Forelimb muscle (tissue), 1 donor: ENCODE measurements at places on chromosomes 5 and 9. TPM values are rescaled to one million over a fixed set of nuclear protein-coding genes. Genes with fewer than 3 reads are reported as not detected.

DNA sequence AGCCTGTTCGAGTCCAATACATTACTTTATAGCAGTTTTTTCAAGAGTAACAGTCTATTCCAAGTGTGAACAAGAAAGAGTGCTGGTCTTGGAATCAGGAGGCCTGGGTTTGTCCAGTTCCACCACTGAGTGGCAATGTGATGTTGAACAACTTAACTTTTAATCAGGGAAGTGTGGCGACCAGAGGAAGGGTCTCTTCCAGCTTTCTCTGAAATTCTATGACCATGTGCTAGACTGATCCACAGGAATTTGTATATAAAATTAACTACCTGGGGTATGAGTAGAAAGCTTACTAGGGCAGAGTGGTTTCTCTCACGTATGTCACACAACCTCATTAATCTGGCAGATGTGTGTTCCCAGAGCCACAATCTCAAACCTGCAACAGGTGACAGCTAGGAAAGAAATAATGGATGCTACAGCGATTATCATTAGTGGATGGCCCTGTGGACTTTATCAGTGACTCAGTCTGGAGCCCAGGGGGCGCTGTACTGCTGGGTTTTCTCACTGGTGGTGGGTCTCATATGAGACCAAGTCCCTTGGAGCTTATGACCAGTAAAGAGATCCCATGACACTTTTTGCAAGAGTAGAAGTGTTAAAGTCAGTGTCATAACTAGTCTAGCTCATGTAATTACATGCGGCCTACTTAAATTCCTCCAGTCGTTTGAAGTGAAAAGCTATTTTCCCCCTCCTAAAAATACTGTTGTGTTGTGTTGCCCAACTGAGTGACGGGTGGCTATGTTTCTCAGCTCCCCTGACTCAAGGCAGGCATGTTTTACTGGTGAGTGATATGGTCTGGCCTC lies 116.5 kb downstream of the GDNF start:
- DNase-seq, result no peak

- DNase-seq, result no peak
Observed at GRCh38 chr9:75873712-75874111, 16.8 kb upstream of the PCSK5 start.

DNA sequence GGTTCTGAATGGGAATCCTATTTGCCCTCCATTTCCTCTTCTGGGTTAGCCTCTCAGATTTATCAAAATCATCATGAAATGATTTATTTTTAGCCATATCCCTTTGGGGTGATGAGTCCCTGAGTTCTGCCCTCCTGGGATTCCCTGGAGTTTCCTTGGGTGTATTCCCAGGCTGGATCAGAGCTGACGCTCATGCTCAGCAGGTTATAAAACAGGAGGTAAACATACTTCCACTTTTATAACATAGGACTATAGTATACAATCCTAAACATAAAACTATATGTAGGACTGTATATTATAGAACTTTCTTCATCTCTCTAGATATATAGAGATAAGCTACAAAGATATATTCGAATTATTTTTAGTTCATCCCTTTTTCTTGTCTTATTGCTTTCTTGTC lies 4.4 kb upstream of the PRRX2 start:
- DNase-seq, result no peak

DNA sequence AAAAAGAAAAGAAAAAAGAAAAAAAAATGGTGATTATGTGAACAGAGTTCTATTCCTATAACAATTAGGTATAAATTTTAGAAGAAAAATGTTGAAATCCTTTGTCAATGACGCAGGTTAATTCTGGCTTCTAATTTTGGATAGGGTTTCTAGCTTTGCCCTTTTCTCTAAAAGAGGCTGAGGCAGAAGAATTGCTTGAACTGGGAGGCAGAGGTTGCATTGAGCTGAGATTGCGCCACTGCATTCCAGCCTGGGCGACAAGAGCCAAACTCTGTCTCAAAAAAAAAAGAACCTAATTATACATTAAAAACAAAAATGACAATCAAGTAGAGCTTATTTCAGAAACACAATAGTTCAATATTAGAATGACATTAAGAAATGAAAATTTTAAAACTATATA lies 2.9 kb downstream of the STXBP1 start:
- no peak for DNase-seq

DNA sequence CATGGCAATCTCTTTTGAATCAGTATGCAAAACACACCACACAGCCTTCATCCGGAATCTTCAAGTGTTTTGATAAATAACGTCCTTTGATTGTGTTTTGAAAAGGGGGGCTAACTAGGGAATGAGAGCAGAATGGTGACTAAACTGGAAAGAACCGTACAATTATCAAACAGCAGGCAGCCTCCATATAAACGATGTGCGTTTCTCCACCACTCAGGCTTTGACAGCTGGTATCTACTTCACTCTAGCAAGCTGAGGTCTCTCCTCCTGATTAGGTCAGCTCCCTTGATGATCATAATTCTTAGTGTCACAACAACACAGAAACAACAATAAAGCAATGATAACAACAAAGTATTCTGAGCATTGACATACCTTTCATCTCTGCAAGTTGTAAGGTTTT lies 465.9 kb downstream of the TUSC1 start:
- DNase-seq, result no peak

GRCh38 chr9:27888661-27889295 lies 315.5 kb upstream of the C9orf72 start:
- no peak for DNase-seq

DNA sequence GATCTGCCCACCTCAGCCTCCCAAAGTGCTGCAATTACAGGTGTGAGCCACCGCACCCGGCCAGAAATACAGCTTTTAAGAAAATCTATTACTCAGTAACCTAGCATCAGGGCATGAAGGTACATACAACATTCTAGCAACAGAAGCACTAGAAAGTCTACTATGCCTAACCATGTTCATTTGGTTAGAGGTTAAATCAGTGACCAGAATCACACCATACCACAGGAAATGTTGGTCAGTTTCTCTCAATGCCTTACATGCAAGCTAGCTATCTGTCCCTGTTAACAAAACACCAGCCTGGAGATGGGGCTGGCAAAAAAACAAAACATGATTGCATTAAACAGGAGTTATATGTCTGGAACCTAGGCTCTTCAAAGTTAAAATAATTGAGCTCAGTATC lies 104.1 kb downstream of the STRBP start:
- no peak for DNase-seq

GRCh38 chr5:96279801-96280542 lies 153.1 kb downstream of the PCSK1 start:
- no peak for DNase-seq

Gene NUDCD2
- 35.4 TPM for polyA plus RNA-seq

Gene TRMO
- 9.2 TPM for polyA plus RNA-seq

DNA sequence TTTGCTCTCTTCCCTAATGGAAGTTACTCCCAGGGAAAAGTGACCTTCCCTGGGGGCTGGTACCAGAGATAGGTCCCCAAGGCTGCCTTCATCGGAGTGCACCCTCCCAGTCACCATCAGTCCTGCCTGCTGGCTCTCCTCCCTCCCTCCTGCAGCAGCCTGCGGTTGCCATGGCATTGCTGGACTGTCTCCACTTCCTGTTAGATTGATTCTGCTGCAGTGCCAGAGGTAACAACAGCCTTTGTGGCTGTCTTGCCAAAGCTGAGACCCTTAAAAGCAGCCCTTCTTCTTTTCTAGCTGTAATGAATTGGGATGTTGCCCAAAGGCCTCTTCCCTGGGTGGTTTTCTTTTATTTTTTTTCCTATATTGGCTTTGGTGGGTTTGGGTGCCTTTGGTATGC lies 78.1 kb upstream of the PRLR start:
- no peak for DNase-seq

GRCh38 chr5:155125551-155126095 lies 112.1 kb downstream of the KIF4B start:
- no peak for DNase-seq

- DNase-seq, result no peak
Observed at GRCh38 chr9:102974530-102974929, 20.6 kb upstream of the CYLC2 start.
